ENCODE measurements at places on chromosomes 7 and 10. TPM values are rescaled to one million over a fixed set of nuclear protein-coding genes. Genes with fewer than 3 reads are reported as not detected.

The TMEM120A gene
- total RNA-seq: 26.7 TPM

The CALCR gene
- not detected for total RNA-seq

The ANKRD26 gene
- total RNA-seq: 7.2 TPM

The SLC29A3 gene
- 1.4 TPM for total RNA-seq

The LIPN gene
- total RNA-seq: not detected

The MBL2 gene
- total RNA-seq: not detected

The TACC2 gene
- 10.5 TPM for total RNA-seq

The HOXA3 gene
- 0.75 TPM for total RNA-seq

The FAM13C gene
- total RNA-seq: 0.66 TPM

The ZNF736 gene
- 7.9 TPM for total RNA-seq

The IFIT1 gene
- 1.8 TPM for total RNA-seq

The SSC4D gene
- total RNA-seq: 0.47 TPM

The MXI1 gene
- total RNA-seq: 7.1 TPM

The SPDYE11 gene
- not detected for total RNA-seq

The SPDYE2 gene
- not detected for total RNA-seq

The ZWINT gene
- 16.9 TPM for total RNA-seq

The SCART1 gene
- 1.3 TPM for total RNA-seq

The ZNF488 gene
- total RNA-seq: 0.09 TPM

The ETV1 gene
- 5.4 TPM for total RNA-seq

The DNAJC12 gene
- 0.45 TPM for total RNA-seq

Data from endothelial cell of coronary artery (primary cell).